ENCODE measurements at places on chromosomes 11 and 22.

- DNase-seq: no peak
Observed at GRCh38 chr11:114440971-114441763, 1.9 kb downstream of the REXO2 start.

- DNase-seq: no peak
Observed at GRCh38 chr11:93411705-93412104, 81.2 kb downstream of the DEUP1 start.

GRCh38 chr11:46387919-46388618 lies 3.5 kb downstream of the CHRM4 start:
- peak; percentile 32 for DNase-seq

DNA sequence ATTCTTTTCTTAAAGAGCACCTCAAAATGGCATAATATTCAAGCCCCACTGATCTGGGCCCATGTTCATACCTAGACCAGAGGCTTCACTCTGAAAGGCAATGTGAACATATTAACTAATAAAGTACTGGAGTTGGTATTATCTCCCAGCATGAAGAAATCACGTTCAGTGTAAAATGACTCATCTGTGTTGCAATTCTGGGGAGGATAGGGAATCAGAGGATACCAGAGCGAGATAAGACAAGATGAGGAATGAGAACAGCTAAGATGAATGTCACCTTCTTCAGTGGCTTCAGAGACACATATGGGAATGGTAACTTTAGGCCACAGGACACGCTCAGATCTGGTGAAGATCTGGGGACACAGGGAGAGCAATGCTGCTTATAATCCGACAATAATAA lies 121.1 kb downstream of the NTM start:
- no peak for DNase-seq

DNA sequence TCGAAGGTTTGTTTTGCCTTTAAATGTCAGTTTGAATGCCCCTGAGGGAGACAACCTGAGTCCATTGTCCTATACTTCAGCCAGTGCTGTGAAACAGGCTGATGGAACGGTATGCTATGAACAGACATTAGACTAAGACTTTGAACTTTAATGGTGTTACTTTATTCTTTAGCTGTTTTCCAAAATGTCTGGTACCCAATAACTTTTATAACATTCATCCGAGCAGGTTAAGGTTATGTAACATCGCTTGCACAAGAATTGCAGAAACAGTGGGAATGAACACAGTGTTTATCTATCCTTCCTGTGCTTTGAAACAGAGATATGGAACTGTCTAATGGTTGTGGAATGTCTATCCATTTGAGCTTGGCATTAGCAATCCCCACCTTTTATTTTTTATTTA lies 12.5 kb upstream of the PTS start:
- no peak for DNase-seq

- DNase-seq: no peak
Observed at GRCh38 chr22:17580441-17581031, 17.2 kb downstream of the SLC25A18 start.

DNA sequence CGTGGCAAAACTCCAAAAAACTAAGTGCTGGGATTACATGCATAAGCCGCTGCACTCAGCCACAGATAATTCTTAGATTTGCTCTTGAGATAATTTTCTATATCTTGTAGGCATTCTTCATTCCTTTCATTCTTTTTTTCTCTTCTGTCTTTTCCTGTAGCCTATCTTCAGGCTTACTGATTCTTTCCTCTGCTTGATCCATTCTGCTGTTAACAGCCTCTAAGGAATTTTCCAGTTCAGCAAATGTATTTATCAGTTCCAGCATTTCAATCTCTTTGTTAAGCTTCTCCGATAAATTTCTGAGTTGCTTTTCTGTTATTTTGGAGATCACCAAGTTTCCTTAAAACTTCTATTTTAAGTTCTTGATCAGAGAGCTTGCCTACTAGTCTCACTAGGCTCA lies 46.7 kb downstream of the SMC1B start:
- DNase-seq: no peak

GRCh38 chr11:134331354-134332188 lies at the start of gene GLB1L2:
GLB1L2 (plus strand) TSS chr11:134331988; CDS start chr11:134332062, 74 bp downstream.
- peak; percentile 86 for DNase-seq

DNA sequence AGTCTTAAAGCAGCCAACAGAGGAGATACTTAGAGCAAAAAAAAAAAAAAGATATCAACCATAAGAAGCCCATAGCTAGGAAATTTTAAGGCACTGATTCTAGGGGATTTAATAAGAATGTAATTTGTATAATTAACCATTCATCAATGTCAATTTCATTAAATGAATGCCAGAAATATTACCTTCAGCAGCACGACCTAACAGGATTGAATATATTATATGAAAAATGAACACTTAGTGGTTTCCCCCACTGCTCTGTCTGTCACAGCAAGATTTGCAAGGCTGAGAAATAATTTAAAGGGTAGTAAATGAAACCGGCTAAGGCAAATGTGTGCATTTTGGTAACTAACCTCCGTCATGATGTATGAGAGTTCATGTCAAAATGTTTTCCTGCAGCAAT lies 319.9 kb downstream of the KIRREL3 start:
- no peak for DNase-seq

GRCh38 chr22:50626314-50626849 lies 1.6 kb downstream of the ARSA start:
- DNase-seq: no peak

DNA sequence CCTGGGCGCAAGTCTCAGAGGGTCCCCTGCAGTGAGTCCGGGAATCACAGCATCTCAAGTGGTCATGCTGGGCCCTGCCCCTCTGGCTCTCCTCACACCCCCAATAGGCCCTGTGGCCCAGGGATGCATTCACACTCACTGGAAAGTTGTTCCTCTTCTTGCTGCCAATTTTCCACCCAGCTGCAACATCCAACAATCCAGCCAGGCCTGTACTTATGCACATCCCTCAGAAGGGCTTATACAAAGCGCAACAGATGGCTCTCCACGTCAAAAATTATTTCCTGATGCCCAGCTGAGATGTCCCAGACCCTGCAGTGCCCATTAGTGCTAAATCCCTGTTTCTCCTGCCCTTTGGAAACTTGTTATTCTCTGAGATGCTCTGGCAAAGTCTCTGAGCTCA lies 407.8 kb upstream of the NARS2 start:
- no peak for DNase-seq

- no peak for DNase-seq
Observed at GRCh38 chr11:93613231-93613831, 48.2 kb upstream of the CEP295 start.

DNA sequence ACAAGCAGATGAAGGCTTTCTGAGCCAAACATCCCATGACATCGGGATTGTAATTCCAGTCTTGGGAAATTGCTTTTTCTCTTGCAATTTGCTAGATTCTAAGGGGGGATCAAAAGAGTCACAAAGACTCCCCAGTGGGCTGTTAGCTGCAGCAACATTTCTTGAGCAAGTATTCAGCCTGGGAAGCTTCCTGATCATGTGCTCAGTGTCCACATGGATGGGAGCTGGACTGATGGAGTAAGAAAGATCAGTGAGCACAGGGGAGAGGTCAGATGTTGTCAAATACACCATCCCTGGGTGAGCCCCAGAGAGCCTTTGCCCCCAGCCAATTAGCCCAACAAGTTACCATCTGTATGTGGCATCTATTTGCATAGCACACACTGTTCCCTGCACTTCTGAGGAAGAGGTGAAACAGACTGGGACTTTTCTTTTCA lies 10.2 kb upstream of the GRK3 start:
- DNase-seq: no peak

- DNase-seq: peak; percentile 91
Observed at GRCh38 chr22:39534591-39535356, 2.2 kb upstream of the RPS19BP1 start.

DNA sequence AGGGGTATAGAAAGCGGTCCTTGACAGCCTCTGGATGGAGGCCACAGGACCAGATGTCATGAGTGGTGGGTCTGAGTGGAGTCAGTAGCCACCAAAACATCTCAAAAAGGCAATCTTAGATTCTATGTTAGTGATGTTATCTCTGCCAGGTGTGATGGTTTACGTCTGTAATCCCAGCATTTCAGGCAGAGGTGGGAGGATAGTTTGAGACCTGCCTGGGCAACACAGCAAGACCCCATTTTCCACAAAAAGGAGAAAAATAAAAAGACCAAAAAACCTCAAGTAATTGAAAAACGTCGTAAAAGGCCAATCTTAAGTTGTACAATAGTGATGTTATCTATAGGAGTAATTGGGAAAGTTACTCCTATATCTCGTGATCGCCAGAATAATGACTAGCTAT lies 3.7 kb upstream of the MTCH2 start:
- DNase-seq: no peak

DNA sequence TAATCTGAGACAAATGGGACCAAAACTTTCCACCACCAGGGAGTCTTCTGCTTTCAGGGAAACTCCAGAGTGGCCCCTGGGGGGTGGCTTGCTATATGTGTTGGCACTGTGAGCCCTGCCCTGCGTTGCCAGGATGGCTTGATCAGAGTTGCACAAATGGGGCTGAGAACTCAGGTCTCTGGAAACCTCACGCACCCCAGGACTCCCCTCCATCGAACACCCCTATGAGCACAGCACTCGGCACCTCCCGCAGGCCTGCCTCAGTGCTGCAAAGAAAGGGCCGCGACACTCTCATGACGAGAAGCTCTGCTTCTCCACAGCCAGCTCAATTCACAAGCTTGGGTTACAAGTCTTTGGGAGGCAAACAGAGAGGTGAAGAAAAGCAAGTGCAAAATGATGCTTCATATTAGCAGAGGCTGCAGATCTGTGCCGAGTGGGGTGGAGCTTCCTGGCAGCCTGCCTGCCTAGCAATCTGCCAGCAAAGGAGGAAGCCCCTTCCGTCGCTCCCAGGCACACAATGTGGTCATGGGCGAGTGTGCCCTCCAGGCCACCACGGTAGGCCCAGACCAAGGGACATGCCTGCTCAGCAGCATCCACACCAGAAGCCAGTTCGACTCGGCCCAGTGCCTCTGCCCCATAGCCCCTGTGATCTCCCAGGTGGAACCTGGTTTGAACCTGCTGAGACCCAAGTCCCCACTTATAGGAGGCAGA lies 55.7 kb downstream of the MYH9 start:
- DNase-seq: peak; percentile 80

DNA sequence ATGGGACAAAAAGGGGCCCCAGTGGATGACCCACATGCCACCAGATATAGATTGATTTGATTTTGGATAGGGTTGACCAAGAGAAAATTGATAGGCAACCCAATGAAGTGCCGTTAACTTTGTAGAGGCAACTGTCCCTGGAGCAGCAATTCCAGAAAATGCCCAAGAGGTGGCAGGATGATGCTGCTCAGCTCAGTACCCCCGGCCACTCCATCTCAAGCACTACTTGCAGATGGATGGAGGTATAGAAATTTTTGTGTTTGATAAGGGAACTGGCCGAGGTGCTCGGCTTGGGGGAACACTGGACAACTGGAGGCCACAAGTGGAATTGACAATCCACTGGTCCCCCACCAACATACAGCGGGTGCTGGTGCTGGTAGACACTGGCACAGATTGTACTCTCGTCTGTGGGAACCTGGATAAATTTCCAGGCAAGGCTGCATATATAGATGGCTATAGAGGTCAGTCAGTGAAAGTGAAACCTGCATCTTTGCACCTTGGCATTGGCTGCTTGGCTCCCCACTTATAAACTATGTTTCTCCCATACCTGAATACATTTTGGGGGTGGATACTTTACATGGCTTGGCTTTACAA lies 86.3 kb downstream of the CCDC83 start:
- peak; percentile 73 for DNase-seq

DNA sequence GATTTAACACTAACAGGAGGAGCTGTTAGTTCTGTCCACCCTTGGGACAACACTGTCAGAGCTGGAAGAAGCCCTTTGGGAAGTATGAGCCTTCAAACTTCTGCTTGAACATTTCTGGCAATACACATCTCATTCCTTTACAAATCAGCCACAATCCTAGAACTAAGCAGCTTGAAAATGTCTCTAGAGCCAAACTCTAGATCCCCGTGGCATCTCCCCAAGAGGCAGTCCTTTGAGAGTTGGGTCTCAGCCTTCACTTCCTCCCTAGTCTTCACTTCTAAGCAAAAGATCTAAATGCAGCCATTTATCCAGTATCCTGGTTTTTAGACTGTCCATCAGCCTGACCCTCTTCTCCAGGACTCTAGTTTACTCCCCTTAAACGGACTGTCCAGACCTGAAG lies 26.9 kb downstream of the ARFGAP2 start:
- DNase-seq: no peak

DNA sequence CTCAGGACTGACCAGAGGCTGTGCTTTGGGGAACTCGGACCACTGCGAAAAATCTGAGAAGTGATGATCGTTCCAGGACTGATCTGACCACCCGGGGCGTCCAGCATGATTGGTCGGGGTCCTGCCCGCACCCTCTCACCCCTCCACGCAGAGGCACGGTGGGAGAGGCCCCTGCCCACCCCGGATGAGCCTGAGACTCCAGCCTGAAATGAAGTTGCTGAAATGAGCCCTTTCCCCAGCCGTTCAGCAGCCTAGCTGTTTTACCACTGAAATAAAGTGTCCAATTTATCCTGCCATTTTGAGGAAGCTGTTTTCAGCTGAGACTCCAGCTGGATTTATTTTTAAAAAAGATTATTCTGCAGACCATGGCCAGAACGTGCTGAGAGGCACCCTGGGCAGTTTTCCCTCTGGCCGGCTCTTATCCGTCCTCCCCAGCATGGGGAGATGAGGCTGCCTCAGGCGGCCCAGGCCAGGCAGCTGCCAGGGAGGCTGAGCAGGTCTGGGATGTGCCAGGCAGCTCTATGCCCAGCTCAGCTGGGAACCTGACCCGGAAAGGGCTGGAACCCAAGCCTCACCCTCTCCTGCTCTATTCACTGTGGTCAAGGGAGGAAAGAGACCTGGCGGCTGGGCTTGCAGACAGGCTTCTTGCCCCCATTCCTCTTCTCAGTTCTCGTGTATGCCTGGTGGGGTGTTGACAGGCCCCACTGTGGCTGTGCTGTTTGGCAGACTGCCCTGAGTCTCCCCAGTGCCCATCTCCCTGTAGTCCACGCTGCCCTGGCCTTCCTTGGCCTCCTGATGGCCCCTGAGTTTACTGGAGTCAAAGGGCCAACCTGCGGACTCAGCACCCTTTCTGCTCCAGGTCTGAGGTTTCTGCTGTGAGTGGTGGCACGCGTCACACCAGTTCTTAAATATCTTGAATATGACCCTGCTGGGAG lies 161.0 kb upstream of the B3GAT1 start:
- no peak for DNase-seq

- no peak for DNase-seq
Observed at GRCh38 chr11:16977136-16977993, 36.8 kb downstream of the PLEKHA7 start.

GRCh38 chr11:32184041-32184722 lies 93.3 kb downstream of the RCN1 start:
- no peak for DNase-seq
